Activated T-helper 1 cell treated with anti-CD3 and anti-CD28 coated beads, Interleukin-12 subunit alpha, Interleukin-12 subunit beta, Interleukin-2, Interleukin-4 antibody, amounts not matched to agents 30 ng/mL and 10 ng/mL and 1 ng/mL, durations not matched to agents 14 hours and 24 hours and 36 hours (primary cell): ENCODE measurements at places on chromosomes 2 and 18. TPM values are rescaled to one million over a fixed set of nuclear protein-coding genes. Genes with fewer than 3 reads are reported as not detected.

The PAX8 gene
- total RNA-seq: 0.70 and 1.6 TPM in 2 replicates

The STK11IP gene
- total RNA-seq: 38.0 and 38.9 TPM in 2 replicates

The MAP4K3 gene
- total RNA-seq: 15.7 and 24.1 TPM in 2 replicates

The TUBA4B gene
- total RNA-seq: not detected in 2 replicates

DNA sequence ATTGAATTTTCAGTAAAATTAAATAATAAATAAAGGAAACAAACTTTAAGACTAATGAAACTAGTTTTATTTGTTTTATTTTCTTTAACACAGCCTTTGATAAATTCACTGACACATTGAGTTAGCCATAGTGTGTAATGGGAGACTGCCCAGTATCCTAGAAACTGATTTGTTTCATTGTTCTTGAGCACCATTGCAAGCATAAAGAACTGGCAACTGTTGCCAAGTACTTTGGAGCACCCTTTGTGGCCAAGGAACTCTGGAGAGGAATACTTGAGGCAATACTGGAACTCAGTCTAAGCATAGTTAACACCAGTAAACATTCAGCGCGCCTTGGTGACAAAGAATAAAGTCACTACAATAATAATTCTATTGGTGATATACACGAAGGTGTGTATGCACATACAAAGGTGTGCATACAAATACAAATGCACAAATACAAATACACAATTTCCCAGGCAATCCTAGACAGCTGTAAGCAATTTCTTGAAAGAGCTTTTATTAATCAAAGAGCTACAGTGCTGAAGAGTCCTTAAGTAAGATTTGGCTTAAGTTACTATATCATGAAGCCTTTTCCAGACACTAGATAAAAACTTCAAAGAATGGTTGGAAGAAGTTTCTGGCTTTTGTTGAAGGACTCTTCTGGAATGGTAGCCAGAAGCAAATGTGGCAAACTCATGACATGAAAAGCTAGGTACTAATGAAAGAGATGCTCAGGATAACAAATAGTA is 1371.2 kb downstream of the LRP1B start:
- H3K27ac ChIP-seq: no peak overlapping the region
- H3K27me3 ChIP-seq: no peaks in the 10 kb centered on the region
- DNase-seq: no peak
- no peaks in the 10 kb centered on the region for H3K4me1 ChIP-seq
- H3K4me3 ChIP-seq: no peak overlapping the region

DNA sequence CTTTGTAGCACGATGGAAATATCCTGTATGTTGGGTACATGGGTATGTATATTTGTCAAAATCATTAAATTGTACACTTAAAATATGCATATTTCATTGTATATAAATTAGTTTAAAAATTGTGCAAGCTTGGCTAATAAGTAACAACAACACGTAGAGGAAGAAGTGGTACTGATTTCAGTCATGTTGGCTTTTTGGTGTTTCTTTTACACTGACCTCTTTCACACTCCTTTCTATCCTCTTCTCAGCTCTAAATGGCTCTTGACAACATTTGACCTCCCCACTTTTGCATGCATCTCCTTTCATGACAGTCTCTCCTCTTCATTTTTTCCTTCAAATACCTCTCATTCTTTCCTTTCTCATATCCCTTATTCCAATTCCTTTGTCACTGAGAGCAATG is 801.4 kb upstream of the ZEB2 start:
- H3K4me3 ChIP-seq: no peak overlapping the region
- H3K4me1 ChIP-seq: peaks cover 20% of the 10 kb centered on the region
- no peak for DNase-seq
- H3K27me3 ChIP-seq: peaks cover 18% of the 10 kb centered on the region
- no peak overlapping the region for H3K27ac ChIP-seq

- H3K36me3 ChIP-seq: no peaks in the 10 kb centered on the region
- H3K4me3 ChIP-seq: peak overlapping the region; percentile 57
- DNase-seq: no peak
- H3K27me3 ChIP-seq: peaks cover 44% of the 10 kb centered on the region
Measured at GRCh38 chr2:121283670-121284462, 1.1 kb downstream of the TFCP2L1 start.

- no peak for DNase-seq
- H3K36me3 ChIP-seq: no peaks in the 10 kb centered on the region
- H3K4me1 ChIP-seq: no peaks in the 10 kb centered on the region
- no peak overlapping the region for H3K4me3 ChIP-seq
- no peaks in the 10 kb centered on the region for H3K27me3 ChIP-seq
- H3K27ac ChIP-seq: no peak overlapping the region
Measured at GRCh38 chr2:18790509-18791171, 201.3 kb upstream of the NT5C1B start.

- no peak overlapping the region for H3K4me3 ChIP-seq
- no peaks in the 10 kb centered on the region for H3K36me3 ChIP-seq
- H3K4me1 ChIP-seq: no peaks in the 10 kb centered on the region
- DNase-seq: no peak
Measured at GRCh38 chr2:241051578-241052487, 50.3 kb downstream of the MTERF4 start.
